SJSA1 (cell line): ENCODE measurements at places on chromosomes 3 and 15. TPM values are rescaled to one million over a fixed set of nuclear protein-coding genes. Genes with fewer than 3 reads are reported as not detected.

Gene TTLL13
- not detected in 2 replicates for total RNA-seq

Gene PPP1R2
- total RNA-seq: 54.8 and 75.1 TPM in 2 replicates

Gene CCDC54
- not detected in 2 replicates for total RNA-seq

Gene PP2D1
- total RNA-seq: not detected in 2 replicates

Gene IL5RA
- not detected in 2 replicates for total RNA-seq

Gene CNTN6
- total RNA-seq: not detected in 2 replicates

DNA sequence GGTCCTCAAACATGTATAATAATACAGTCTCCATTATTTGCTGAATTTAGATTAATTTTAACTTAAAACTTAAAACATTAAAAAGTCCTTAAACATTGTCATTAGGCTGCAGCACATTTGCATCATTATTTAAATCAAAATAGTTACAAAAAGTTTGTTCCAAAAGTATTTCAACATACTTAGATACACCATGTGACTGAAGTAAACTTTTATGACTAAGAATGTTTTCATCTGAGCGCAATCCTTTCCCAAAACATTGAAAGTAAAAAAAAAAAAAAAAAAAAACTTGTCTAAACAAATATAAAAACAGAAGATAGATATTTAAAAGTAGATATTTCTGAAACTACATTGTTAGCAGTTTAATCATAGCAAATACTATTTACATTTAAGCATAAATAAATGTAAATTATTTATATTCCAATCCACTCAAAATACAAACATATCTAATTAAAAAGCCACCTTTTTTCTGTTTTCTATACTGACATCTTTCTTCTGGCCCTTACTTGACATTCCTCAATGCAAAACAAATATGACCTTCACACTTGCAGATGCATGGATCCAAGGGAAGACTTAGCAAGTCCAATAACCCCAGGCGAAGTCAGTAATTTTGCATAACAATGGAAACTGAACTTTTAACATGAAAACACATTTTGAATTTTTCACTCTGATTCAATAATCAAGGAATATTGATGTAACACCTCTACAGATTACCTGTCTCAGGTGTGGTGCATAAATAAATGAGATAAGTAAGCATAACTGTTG lies 10.3 kb downstream of the FAM227B start:
- DNase-seq: no peak

DNA sequence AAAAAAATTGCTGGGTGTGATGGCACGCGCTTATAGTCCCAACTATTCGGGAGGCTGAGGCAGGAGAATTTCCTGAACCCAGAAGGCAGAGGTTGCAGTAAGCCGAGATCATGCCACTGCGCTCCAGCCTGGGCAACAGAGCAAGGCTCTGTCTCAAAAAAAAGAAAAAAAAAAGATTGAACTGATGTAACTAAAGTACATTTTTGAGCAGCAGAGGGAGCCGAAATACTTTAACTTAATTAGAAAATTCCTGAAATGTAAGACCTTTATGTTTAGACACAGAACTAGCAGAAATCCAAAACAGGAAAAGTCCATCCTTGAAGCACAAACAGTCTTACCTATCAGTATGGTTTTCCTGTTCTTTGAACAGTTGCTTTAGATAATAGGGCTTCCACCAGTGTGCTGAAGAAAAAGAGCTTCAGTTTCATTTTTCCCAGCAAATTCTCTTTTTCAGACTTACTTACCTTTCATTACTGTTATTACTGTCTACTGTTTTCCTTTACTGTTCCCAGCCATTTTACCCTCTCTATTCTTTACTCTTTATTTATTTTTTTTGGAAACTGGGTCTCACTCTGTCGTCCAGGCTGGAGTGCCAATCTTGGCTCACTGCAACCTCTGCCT lies 33.4 kb upstream of the ZNF609 start:
- DNase-seq: no peak

DNA sequence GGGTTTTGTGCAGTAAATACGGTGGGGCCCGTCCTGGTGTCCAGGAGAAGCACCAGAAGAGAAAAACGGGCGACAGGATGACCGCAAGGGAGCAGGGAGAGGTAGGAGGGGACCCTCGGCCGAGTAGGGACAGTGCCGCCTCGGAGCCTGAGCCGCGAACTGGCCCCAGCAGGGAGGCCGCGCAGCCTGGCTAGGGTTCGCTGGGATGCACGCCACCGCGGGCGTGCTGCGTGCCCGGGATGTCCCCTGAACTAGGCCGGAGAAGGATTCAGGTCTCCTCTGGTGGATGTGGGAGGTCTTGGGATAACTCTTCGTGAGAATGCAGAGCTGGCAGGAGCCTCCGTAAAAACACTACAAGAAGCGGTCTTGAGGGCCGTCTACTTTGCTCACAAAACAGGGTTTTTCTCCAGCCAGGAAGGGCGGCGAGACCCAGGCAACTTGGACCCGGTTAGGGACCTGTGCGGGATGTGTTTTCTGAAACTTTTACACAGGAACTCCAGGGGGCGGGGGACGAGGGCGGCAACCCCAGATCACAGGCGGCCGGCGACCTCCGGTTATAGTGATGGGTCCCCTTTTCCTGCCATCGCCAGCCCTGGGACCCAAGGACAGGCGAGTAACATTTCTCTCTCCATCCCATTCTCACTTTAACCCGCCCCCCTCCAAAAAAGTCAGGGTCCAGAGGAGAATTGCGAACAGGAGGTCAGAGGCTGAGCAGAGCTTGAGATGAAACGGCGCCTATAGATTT lies 35.5 kb downstream of the NR2F2 start:
- no peak for DNase-seq

DNA sequence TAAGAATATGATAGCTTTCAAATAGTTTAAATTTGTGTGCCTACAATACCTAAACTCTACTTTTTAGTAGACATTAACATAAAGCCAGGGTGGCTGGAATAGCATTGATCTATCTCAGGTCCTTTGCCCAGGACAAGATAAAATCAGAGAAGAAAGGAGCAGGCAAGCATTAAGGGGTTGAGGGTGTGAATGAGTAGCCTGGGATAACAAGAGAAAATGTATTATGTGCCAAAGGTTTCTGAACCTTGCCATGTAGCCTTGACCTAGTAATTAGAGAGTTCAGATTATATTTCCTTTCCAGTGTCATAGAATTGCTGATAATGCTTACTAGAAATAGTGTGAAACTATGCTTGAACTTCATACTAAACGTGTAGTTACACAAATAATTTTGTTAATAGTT lies 22.9 kb downstream of the ATP11B start:
- no peak for DNase-seq

DNA sequence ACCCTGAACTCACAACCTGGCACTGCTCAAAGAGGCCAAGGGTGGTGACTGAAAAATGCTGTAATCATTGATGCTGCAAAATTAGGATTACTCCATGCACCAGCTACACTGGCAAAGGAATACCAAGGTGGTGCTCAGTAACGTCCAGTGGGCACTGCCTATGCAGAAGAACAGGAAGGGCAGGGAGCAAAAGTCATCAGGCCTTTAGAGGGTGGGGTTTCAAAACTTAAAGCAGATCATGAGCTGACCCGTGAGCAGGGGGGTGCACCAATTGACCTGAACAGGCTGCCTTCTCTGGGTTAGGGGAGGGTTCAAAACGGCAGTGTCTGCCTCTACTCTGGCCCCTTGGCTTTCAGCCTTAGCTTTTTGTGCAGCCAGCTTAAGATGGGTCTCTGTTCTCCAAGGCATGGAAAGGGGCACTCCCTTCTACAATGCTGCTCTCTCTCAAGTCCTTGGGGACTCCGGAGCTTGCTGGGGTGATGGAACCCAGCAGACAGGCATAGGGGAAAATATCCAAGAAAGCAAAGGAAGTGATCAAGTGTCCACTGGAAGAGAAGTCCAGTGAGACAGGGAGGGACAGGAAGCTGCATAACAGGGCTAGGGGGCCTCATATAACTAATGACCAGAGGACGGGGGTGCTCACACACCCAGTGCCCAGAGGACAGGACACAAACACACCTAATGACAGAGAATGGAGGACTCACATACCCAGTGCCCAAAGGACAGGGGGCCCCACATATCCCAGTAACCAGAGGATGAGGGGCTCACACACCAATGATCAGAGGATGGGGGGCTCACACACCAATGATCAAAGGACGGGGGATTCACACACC lies 11.4 kb downstream of the RAB6B start:
- DNase-seq: no peak
